ENCODE measurements at places on chromosomes 7 and 10. TPM values are rescaled to one million over a fixed set of nuclear protein-coding genes. Genes with fewer than 3 reads are reported as not detected.

OIT3 gene
- not detected for polyA plus RNA-seq

BTRC gene
- polyA plus RNA-seq: 8.3 TPM

SPDYE1 gene
- 0.10 TPM for polyA plus RNA-seq

CAMK1D gene
- polyA plus RNA-seq: 41.4 TPM

USP54 gene
- 0.75 TPM for polyA plus RNA-seq

GPR141 gene
- polyA plus RNA-seq: not detected

C10orf88 gene
- polyA plus RNA-seq: 5.3 TPM

TFR2 gene
- polyA plus RNA-seq: 0.44 TPM

ITIH2 gene
- polyA plus RNA-seq: not detected

TMEM270 gene
- polyA plus RNA-seq: not detected

SCART1 gene
- not detected for polyA plus RNA-seq

FMC1 gene
- polyA plus RNA-seq: 61.6 TPM

NPC1L1 gene
- not detected for polyA plus RNA-seq

ZNRF2 gene
- polyA plus RNA-seq: 1.9 TPM
